ENCODE measurements at places on chromosomes 5 and 9. TPM values are rescaled to one million over a fixed set of nuclear protein-coding genes. Genes with fewer than 3 reads are reported as not detected.

The DNAJC18 gene
- 8.1 TPM for total RNA-seq

The CD274 gene
- total RNA-seq, result 4.8 TPM

The PRDM9 gene
- total RNA-seq, result not detected

The DAB2IP gene
- 33.3 TPM for total RNA-seq

The FREM1 gene
- 0.39 TPM for total RNA-seq
